Right lung (tissue), 10 donors: ENCODE measurements at places on chromosomes 16 and 17. TPM values are rescaled to one million over a fixed set of nuclear protein-coding genes. Genes with fewer than 3 reads are reported as not detected.

DNA sequence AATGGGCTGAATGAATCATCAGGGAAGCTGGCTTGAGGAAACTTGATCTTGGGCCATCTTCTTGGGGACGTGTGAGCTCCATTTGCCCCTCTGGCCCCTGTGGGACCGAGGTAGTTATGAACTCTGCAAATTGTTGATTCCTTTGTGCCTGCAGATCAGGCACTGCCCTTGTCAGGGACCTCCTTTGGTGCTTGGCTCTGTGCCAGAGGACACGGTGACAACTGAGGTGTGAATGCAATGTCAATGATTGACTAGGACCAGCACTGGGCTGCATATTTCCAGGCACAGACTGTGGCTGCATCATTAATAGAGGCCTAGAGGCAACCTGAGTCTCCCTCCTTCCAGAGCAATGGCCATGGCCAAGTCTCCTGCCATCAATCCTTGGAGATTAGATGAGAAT, 23.8 kb downstream of the PDILT start:
- no peak for DNase-seq

DNA sequence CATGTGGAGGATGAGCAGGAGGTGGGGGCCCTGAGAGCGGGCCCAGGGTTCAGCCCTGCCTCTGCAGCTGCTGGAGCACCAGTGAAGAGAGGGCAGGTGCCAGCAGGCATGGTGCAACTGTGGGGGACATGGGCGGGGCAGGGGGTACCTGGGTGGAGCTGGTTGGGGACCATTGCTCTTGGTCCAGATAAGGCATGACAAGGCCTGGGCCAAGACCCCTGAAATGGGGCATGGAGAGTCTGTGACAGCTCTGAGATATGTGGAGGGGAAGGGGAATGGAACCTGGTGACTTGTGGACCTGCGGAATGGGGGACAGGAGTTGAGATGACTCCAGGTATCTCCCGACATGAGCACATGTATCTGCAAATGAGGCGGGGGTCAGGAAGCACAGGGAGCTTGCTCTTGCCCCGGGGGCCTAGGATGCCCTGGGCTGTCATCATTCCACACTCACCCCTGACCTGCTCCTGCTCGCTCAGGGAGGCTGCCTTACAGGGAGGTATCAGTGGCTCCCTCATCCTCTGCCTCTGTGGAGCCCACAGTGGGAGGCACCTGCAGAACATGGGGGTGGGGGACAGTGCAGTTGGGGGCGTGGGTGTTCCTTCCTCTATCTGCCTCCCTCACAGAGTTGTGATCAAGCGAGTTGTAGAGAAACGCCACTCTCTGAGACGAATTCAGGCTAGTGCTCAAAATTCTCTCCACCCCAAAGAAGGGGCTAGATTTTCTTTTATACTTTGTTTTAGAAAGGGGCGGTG, 40.2 kb downstream of the TMEM235 start:
- DNase-seq, result no peak

DNA sequence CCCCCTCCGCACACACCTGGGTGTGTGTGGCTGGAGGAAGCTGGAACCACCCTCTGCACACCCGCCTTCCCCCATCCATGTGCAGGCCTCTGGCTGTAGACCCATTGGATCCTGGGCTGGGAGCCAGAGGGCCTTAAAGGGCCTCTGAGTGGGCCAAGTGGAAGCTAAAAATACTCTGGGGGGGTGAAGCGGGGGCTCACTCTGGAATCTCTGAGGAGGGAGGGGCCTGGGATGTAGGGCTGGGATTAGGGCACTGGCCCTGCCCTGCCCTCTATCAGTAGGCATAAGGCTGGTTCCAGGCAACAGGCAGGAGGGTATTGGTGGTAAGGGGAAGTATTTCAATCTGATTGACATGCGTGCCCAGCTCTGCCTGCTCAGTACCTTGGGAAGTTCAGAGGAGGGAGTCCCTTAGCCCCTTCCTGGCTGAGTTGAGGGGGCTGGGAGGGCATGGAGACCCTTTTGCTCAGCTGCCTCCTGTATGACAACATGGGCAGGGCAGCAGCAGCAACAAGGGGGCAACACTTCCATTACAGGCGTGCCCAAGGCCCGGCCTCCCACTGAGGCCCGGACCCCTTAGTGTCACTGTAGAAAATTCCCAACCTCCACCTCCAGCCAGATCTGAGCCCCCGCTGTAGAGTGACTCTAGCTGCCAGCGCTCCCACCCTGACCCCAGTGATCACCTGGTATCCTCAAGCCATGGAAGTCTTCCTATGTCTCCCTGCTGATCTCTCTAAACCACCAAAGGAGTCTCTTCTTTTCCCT, 5.2 kb downstream of the ITGA3 start:
- peak; percentile 89 for DNase-seq

- DNase-seq, result no peak
Measured at GRCh38 chr16:29994600-29995323, 655 bp downstream of the HIRIP3 start.

DNA sequence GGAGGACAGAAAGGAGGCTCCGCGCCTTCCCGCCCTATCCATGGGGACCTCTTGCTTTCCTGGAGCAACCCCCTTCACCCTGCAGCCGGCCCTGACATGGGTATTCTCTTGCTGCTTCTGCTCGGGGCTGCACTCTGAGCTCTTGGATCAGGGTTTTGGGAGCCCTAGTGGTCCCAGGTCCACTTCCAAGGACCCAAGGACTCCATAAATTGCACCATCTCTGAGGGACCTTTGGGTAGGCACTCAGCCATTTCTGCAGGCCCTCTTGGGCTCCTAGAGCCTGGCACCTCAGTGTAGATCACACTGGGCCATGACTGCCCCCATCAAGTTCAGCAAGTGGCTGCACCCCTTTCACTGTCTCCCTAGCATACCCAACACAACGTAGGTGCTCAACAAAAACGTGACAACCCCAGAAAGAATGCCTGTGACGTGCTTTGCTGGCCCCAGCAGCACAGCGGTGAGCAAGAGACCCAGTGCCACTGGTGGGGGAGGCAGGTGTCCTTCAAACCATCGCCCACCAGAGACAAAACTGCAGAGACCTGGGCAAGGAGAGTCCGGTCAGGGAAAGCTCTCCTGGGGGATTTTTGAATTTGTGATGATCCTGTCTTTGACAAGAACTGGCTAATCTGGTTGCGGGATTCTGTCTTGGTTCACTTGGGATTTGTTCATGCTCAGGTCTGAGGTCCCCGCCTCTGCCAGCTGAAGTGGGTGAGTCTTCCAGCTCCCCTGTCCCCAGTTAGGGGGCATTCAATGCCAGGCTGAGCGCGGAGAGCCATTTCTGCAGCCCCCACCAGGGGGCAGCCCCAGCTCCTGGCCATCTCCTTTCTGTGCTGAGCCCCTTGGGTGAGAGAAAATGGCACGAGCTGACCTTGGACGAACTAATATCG, 2.5 kb upstream of the RAB11FIP4 start:
- no peak for DNase-seq

DNA sequence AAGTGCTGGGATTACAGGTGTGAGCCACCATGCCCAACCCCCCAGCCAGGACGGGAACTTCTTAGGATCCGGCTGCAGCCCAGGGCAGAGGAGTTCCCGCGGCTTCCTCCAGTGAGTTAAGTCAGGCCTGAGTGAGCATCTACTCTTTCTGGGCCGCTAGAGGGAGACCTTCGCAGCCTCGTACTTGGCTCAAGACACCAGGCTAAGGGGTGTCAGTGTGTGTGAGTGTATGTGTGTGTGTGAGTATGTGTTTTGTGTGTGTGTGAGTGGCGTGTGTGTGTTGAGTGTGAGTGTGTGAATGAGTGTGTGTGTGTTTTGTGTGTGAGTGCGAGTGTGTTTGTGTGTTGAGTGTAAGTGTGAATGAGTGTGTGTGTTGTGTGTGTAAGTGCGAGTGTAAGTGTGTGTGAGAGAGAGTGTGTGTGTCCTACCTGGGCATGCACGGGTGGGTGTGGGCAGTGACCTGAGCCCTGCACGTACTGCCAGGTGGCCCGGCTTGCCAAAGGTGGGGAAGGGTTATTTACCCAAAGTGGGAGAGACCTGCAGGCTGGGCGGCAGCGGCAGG, 58.5 kb downstream of the TMEM235 start:
- DNase-seq, result peak; percentile 73

DNA sequence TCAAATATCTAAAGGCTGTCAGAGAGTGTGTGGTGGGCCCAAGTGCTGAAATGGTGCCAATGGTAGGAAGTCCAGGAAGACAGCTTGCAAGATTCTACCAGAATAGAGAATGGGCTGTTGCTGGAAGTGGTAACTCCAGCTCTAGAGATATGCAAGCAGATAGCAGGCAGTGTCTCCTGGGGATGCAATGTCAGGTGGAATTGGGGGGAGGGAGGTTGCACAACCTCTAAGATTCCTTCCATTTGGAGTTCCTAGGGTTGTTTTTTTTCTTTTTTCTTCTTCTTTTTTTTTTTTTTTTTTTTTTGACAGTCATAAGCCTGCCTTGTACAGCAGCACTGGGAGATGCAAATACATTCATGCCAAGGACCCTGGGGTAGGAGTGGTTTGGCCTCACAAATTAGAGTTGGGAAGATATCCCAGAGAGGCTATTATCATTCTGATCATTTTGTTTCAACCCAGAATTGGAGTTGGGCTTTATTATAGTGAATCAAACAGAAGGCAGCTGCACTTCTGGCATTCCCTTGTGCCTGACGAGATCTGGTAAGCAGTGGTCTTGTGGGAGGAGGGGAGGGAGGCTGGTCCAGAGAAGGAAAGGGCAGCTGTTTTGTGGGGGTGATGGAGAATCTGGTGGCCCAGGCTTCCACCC, 51.1 kb downstream of the SLC6A2 start:
- DNase-seq, result peak; percentile 73

- DNase-seq, result no peak
Measured at GRCh38 chr17:60165223-60165622, 15.4 kb downstream of the CA4 start.

DNA sequence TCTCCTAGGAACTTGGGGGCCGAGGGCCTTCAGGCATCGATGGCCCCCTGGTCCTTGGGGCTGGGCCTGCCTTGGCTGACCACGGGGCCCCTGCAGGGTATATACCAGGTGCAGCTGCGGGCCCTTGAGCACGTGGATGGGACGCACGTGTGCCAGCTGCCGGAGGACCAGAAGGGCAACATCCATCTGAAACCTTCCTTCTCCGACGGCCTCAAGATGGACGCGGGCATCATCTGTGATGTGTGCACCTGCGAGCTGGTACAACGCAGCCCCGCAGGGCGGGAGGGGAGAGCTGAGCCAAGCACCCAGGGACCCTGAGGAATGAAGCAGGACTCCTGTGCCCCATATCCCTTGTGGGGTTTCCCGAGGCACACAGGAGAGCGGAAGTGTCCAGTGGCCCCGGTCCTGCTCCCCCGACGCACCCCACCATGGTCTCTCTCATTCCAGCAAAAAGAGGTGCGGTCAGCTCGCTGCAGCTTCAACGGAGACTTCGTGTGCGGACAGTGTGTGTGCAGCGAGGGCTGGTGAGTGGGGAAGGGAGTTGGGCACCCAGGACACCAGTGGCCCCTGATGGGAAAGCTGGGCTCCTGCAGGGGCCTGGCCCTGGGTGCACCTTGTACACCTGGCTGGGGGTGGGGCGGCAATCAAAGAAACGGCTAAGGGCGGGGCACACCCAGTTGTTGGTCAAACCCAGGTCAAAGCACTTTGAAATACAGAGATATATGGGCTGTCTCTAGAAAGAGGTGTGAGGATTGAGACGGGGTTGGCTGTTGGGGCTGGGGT, 10.6 kb downstream of the ITGB4 start:
- DNase-seq, result no peak

- DNase-seq, result no peak
Measured at GRCh38 chr16:16067127-16067526, 117.7 kb downstream of the ABCC1 start.

GRCh38 chr17:7732981-7733539, 15.5 kb downstream of the DNAH2 start:
- DNase-seq, result peak; percentile 52

DNA sequence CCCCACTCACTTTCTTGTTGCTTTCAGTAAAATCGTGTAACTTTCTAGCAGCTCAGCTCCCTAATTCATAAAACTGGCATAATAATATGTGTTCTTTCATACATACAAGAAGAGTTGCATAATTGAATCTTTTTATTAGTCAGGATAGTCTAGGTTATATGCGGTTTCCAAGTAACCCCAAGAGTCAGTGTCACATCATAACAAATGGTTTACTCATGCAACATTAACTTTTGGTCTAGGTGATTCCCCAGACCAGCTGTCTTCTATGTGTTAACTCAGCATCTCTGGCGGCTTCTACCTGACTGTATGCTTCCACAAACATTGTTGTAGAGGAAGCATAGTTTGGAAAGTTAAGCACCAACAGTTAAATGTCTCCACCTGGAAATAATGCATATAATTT, 1000.4 kb downstream of the CDH11 start:
- no peak for DNase-seq

GRCh38 chr16:19784183-19784736, 66.2 kb downstream of the IQCK start:
- no peak for DNase-seq

GRCh38 chr16:48611329-48612137, 1.6 kb upstream of the N4BP1 start:
- no peak for DNase-seq

- no peak for DNase-seq
Measured at GRCh38 chr16:26005336-26005735, 313.6 kb downstream of the HS3ST4 start.

GRCh38 chr17:81980707-81981343, 3.4 kb downstream of the ASPSCR1 start:
- no peak for DNase-seq

DNA sequence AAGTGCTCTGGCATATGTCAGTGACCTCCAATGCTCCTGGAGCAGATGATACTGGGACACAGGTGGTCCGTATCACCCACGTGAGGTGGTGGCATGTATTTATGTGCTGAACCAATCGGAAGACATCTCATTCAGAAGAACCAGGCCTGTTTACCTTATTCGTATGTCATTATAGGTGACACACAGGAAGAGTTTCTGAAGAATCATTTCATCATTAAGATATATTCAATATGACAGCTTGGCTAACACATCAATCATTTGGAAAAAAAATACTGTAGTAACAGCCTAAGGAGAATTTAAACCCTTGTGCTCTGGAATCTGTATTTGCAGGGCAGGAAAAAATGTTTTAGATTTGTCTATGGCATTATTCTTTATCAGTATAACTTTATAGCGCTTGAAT, 44.6 kb downstream of the RBFOX1 start:
- DNase-seq, result no peak

- no peak for DNase-seq
Measured at GRCh38 chr16:20844054-20844453, 37.7 kb downstream of the REXO5 start.

Gene ST6GALNAC2
- polyA plus RNA-seq, result 3.9 TPM

Gene TPSD1
- polyA plus RNA-seq, result not detected

Gene KRTAP2-2
- polyA plus RNA-seq, result not detected

Gene GLIS2
- polyA plus RNA-seq, result 22.8 TPM

Gene STH
- not detected for polyA plus RNA-seq

Gene GDPD3
- 18.4 TPM for polyA plus RNA-seq

Gene SLFN12L
- polyA plus RNA-seq, result 16.9 TPM

Gene CENPN
- 15.5 TPM for polyA plus RNA-seq

Gene FBRS
- 65.3 TPM for polyA plus RNA-seq
